ENCODE measurements at places on chromosomes 4 and X.

GRCh38 chrX:134520860-134521390 lies 61.0 kb downstream of the HPRT1 start:
- no peak for DNase-seq

DNA sequence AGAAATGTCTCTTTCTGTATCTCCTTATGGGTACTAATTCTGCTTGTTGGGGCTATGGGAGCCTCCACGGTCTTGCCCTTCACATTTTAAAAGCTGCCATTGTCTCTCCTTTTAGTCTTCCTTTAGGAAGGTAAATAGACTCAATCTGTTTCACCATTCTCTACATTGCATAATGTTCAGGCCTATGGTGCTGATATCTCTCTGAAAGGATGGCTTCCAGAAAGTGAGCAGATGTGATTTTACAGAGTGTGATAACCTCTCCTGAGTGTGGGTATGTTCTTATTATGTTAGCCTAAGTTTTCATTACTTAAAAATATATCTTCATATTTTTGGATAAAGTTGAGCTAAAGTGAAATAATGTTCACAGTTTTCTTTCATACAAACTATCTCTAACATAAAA lies 254.0 kb upstream of the PITX2 start:
- DNase-seq, result no peak

- no peak for DNase-seq
Measured at GRCh38 chr4:103915224-103915869, 195.6 kb upstream of the TACR3 start.

DNA sequence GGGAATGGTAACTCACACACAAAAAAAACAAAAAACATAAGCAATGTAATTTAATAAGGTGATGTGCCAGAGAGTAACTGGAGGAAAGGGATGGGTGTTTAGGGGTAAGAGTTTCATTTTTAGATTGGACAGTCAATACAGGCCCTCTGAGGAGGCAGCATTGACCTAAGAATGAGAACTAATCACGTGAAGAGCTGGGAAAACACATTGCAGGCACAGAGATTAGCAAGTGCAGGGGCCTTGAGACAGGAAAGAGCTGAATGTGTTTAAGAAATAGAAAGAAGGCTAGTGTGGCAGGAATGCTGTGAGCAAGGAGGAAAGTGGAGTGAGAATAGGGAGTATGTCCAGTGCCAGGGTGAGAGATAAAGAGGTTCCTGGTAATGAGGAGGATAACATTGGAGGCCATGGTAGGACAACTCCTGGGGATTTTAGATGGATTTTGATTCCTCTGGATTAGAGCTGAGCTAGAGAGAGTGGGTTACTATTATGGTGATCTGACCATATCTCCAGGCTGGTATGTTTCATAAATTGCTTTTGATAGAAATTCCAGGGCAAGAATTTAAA lies 17.6 kb downstream of the PDLIM5 start:
- no peak for DNase-seq

GRCh38 chr4:164252286-164252685 lies 501.6 kb upstream of the SMIM31 start:
- DNase-seq, result no peak

DNA sequence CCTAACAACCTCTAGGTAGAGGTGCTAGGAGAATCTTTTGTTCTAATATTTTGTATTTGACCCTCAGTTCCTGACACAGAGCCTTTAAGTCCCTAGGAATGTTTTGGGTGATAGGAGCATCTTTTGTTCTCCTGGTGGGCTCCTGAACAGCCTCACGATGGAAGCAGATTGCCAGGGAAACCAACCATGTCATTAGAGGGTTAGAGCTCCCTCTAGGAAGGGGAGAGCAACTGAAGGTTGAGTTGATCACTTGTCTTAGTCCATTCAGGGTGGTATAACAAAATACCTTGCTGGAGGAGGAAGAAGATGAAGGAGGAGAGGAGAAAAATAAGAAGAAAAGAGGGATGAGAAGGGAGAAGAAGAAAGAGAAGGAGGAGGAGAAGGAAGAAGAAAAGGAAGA lies 9.2 kb downstream of the VCX start:
- no peak for DNase-seq

- DNase-seq, result no peak
Measured at GRCh38 chr4:74962584-74962983, 29.7 kb downstream of the PARM1 start.

DNA sequence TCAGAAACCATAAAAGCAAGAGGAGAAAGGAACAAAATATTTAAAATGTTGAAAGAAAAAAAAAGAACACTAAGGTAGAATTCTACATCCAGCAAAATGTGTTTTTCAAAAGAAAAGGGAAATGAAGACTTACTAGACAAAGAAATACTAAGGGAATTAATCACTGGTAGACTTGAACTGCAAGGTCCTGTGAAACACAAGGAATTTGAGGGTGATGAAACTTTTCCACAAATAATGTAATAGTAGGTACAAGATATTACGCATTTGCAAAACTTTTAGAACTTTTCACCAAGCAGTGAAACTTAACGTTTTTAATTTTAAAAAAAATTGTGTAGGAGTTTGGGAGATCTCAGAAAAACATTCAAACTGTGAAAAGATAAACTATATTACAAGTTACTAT lies 180.3 kb upstream of the MAGEB16 start:
- DNase-seq, result no peak

DNA sequence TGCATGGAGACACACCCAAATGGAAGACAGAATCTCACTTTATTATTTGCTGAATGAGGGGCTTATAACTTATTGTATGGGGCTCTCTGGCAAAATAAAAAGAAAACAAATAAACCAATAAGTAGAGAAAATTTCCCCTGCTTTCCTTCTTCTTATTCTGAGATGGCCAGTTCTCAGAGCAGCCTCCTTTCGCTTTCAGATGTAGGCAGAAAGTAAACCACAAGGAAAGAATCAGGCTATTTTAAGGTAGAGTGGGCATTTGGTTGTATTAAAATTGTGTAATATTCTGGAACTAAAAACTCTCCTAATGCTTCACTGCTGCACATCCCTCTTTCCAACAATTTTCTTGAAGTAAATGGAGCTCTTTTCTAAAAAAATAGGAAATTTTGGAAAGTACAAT lies 241.8 kb downstream of the GALNTL6 start:
- no peak for DNase-seq

GRCh38 chr4:120130786-120131185 lies 64.1 kb upstream of the MAD2L1 start:
- no peak for DNase-seq

Data from CD4-positive, alpha-beta T cell treated with Interleukin-17A for 4 hours (primary cell).